ENCODE measurements at places on chromosomes 1 and 21. TPM values are rescaled to one million over a fixed set of nuclear protein-coding genes. Genes with fewer than 3 reads are reported as not detected.

DNA sequence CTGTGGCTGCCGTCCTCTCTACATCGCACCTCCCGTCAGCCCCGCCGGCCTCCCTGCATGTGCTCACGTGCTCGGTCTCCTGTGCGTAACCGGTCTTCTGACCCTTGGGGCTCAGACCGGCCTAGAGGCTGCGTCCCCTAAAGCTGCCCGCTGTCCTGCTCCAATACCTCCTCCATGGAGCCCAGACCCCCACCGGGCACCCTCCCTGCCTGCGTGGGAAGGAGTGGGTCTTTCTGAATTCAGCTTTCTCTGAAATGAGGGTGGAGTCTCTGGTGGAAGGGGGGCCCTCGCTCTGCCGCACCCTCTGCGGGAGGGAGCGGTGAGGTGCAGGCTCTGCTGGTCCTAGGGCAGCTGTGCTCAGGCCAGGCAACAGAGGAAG lies 18.7 kb upstream of the POFUT2 start:
- DNase-seq: peak; percentile 68

The LEPR gene
- 5.3 TPM for total RNA-seq

The BEND5 gene
- 11.4 TPM for total RNA-seq

The RNF186 gene
- total RNA-seq: not detected

- DNase-seq: no peak
Measured at GRCh38 chr1:46577671-46578070, 26.2 kb upstream of the KNCN start.

The SDF4 gene
- total RNA-seq: 79.6 TPM

GRCh38 chr1:109785446-109786111 lies 21.9 kb upstream of the EPS8L3 start:
- peak; percentile 52 for DNase-seq

DNA sequence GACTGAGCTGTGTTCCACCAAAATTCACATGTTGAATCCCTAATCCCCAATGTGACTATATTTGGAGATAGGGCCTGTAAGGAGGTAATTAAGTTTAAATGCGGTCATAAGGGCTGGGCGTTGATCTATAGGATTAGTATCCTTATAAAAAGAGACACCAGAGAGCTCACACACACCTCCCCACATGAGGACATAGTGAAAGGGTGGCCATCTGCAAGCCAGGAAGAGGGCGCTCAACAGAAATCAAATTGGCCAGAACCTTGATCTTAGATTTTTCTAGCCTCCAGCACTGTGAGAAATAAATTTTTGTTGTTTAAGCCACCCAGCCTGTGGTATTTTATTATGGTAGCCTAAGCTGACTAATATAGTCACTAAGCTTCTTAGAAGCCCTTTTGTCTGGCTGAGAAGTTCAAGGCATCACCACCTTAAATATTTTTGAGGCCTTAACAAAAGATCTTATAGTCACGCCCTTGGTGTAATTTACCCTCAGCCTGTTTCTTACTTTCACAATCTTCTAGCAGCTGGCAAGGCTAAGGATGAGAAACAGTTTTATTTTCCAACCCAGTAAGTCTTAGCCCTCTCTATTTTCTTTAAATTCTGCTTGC lies 28.8 kb downstream of the GORAB start:
- no peak for DNase-seq

DNA sequence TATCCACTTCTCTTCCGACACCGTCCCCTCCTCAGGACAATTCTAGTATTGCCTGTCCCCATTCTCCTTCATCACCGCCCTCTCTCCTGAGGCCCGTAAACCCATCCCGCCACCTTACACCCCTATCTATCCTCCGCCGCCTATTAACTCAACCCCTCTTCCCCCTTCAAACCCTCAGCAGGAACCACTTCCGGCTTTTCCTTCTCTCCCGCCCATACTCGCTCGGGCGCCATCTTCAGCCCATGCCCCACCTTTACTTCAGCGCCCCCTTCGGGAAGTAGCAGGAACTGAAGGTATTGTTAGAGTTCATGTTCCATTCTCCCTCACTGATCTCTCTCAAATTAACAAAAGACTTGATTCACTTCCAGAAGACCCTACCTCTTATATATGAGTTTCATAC lies 31.6 kb downstream of the VN1R5 start:
- DNase-seq: no peak

The HNRNPU gene
- total RNA-seq: 264 TPM

DNA sequence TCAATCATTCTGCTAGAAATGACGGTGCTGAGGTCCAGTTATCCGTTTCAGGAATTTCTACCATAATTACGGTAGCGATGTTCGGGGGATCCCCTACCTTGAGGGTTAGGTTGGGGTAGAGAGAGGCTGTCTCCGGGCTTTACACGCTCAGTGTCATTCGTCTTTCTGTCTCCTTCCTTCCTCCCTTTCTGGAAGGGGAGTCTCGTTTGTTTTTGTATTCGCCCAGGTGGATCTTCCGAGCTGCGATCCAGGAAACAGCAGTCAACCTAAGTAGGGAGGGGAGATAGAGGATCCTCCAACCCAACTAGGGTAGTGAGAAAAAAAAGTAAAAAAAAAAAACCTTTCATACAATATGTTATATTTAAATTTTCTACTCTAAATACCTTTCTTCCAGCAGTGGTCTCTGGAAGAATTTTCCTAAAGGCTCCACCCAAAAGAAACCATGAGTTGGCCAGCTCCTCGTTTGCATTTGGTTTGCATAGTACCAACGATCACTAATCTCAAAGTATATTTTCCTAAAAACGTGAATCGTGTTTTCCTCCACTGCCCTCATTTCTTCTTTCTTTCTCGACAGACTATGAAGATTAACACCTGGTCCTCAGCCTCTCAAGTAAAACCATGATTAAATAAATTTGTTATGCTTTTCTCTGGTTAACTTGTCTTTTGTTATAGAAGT lies 611 bp upstream of the PIK3C2B start:
- no peak for DNase-seq

- DNase-seq: no peak
Measured at GRCh38 chr1:187249196-187249595, 420.4 kb downstream of the PLA2G4A start.

GRCh38 chr1:32539584-32540571 lies 651 bp downstream of the ZBTB8A start:
- peak; percentile 59 for DNase-seq

GRCh38 chr1:3155056-3155925 lies 86.3 kb downstream of the PRDM16 start:
- no peak for DNase-seq

GRCh38 chr1:186220067-186220466 lies 155.0 kb downstream of the TPR start:
- no peak for DNase-seq

DNA sequence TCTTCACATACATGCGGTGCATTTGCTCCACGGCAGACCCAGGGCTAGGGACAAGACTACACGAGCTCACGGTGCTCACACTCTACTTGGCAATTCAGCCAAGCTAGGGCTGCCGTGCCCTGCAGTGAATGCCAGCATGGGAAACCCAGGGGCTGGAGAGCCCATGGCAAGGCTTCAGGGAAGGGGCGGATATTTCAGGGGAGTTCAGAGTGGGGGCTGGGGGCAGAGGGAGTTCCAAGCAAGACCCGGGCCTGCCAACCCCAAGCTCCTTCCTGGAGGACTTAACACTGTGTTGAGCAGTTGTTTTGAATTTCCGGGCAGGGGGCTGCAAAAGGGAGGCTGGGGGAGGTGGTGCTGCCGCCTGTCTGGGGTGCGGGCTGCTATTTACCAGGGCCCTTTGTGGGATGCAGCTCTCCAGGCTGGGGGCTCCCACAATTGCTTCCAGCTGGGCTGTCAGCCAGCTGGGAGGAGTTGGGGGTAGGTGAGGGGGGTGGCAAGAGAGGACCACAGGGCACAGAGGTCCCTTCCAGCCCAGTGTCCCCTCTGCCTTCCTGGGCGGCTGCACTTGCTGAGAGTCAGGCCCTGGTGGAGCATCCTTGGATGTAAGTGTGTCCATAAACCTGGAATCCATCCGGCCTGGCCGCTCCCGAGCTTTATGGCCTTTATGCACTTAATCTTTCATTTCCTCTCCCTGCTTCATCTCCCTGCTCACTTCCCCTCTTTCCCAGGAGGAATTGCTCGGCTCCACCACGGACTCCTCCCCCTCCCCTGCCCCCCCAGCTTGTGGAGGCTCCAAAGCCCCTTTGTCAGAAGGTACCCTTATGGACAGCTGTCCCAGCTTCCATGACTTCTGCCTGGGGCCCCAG lies 55.8 kb upstream of the SSBP3 start:
- DNase-seq: peak; percentile 50

The LIPI gene
- not detected for total RNA-seq

The STIL gene
- 0.33 TPM for total RNA-seq

The FMO1 gene
- 0.28 TPM for total RNA-seq

- no peak for DNase-seq
Measured at GRCh38 chr1:30883389-30884172, 25.0 kb downstream of the SDC3 start.

GRCh38 chr21:46190491-46191131 lies 6.4 kb upstream of the SPATC1L start:
- peak; percentile 55 for DNase-seq

The VTCN1 gene
- total RNA-seq: not detected

DNA sequence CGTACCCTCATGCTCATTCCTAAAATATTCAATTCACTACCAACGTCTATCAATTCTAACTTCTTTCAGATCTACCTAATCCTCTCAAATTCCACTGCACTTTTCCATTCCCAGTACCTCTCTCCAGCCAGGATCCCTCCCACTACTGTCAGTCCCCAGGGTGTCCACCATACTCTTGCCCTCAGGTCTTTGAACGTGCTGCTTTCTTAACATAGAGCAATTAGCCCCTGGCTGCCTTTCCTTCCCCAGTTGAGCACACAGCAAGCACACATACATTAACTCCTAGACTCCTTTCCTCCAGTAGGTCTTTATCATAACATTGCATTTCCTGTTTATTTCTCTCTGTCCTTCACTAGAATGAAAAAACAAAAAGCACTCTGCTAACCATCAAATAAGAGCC lies 126.7 kb downstream of the NTNG1 start:
- no peak for DNase-seq

- peak; percentile 91 for DNase-seq
Measured at GRCh38 chr1:58922302-58923089, 138.6 kb upstream of the JUN start.

GRCh38 chr1:10773851-10774614 lies 22.4 kb downstream of the CASZ1 start:
- DNase-seq: no peak

DNA sequence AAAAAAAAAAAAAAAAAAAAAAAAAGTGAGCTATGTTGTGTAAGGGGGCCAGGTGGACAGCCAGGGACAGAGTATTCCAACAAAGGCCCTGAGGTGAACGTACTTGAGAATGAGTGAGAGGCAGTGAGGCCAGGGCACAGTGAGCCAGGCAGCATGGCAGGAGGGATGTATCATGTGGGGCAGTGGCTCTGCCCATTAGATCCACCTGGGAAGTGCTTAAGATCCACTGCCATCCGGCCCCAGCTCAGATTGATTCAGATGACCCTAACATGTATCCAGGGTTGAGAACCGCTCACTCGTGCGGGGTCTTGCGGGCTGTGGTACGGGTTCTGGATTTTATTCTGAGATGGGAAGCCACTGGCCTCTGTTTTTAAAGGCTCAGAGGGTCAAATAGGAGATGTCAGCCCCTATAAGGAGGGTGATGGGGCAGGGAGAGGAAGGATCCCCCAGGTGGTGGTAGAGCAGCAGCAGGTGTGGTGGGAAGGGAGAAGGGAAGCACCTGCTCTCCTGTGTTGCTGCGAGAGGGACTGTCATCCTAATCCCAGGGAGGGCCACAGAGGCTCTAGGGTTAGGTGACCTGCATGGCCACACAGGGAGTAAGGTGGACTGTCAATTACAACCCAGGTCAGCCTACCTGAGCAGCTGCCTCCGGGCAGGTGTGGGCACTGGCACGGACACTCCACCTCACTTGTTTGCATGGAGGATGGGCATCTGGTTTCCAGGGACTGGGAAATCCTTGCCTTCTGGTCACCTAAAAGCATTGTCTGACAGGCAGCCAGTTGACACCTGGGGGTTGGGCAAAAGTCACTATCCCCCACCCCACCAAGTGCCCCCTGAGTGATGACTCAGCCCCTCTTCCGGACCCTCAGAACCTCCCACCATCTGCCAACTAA lies 31.6 kb downstream of the CDK18 start:
- peak; percentile 56 for DNase-seq

- DNase-seq: peak; percentile 70
Measured at GRCh38 chr1:41242342-41243078, 404 bp upstream of the SCMH1 start.

- DNase-seq: no peak
Measured at GRCh38 chr1:184457500-184457899, 70.7 kb downstream of the C1orf21 start.

GRCh38 chr1:201756406-201756805 lies 72.6 kb upstream of the IPO9 start:
- DNase-seq: no peak

- no peak for DNase-seq
Measured at GRCh38 chr1:209742409-209743144, 13.3 kb upstream of the TRAF3IP3 start.

DNA sequence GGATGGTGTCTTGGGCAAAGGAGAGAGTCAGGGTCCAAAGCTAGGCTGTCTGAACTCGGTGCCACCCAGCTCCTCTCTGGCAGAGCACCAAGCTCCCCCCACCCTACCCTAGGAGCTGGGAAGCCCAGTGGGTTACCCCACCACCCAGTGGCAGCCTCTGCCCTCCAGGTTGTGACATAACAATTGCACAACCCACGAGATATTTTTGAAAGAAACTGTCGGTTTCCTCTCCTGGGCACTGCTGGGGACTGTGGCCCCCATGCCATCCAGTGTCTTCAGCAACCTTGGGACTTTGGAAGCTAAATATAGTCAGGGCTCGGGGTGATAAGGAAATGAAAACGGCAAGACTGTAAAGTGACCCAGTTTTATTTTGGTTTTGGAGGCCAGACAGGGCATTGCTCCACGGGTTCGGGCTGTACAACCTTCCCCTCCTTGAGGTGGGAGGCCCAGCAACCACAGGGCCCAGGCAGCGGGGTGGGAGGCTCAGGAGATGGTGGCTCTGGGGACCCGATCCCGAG lies 1.4 kb downstream of the CITED4 start:
- DNase-seq: no peak

- no peak for DNase-seq
Measured at GRCh38 chr1:88175631-88176226, 508.3 kb upstream of the PKN2 start.

- DNase-seq: no peak
Measured at GRCh38 chr1:41868241-41868998, 50.3 kb downstream of the HIVEP3 start.

GRCh38 chr1:149993181-149993580 lies 17.3 kb downstream of the OTUD7B start:
- DNase-seq: no peak

DNA sequence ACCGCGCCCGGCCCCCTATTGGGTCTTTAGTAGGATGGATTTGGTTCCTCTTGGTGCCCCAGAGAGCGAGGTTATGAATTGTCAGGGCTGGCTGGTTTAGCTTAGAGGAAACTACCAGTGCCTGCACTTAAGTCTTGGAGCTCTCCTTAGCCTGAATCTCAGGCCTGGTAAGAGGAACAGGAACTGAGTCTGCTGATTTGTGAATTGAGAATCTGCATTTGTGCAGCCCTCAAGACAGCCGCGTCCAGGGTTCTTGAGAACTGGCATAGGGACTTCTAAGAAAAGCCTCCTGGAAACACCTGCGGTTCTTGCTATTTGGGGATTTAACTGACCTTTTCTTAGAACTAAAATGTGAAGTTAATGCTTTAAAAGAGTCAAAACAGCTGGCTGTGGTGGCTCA lies 1.7 kb downstream of the NECAP2 start:
- no peak for DNase-seq

Data from sigmoid colon (tissue), 7 donors.